ENCODE measurements at places on chromosomes 7 and 10.

DNA sequence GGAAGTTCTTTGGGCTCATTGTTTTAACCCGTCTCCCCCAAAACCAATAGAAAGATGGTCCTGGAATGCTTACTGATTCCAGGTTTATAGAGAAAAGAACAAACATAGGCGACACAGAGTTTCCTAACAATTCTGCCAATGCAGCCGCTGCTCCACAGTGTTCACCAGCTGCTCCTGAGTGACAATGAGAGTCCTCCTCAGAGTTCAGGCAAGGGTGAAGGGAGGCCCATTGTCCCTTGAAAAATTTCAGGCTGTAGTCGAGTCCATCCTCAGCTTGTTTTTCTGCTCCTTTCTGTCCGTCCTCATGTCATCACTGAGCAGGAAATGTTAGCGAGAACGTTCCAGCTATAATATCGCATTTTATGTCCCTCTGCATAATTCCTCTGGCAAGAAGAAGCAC is 537.6 kb downstream of the TCERG1L start:
- DNase-seq: no peak

GRCh38 chr7:132276976-132277725 is 299.1 kb downstream of the PLXNA4 start:
- DNase-seq: no peak

GRCh38 chr7:23346316-23346715 is 47.2 kb downstream of the MALSU1 start:
- no peak for DNase-seq

- no peak for DNase-seq
Observed at GRCh38 chr7:102005933-102006480, 188.6 kb downstream of the CUX1 start.

- no peak for DNase-seq
Observed at GRCh38 chr10:75236178-75236825, 545 bp upstream of the COMTD1 start.

DNA sequence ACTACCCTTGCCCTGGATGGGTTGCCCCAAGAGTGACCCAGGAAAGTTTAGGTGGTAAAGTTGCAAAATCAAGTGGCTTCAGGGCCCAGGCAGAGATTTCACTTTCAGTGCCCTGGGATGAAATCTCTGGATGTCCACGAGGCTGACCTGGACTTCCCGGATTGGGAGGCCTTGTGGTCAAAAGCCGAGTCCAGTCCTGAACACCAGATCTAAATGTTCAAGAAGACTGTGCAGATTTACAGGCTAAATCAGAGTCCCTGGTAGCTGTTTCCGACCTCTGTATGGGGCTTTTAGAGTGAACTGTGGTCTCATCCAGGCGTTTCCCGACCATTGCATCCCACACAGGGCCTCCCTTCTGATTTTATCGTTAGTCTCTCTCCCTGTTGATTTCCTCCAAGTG is 95.3 kb downstream of the WDR11 start:
- DNase-seq: no peak

DNA sequence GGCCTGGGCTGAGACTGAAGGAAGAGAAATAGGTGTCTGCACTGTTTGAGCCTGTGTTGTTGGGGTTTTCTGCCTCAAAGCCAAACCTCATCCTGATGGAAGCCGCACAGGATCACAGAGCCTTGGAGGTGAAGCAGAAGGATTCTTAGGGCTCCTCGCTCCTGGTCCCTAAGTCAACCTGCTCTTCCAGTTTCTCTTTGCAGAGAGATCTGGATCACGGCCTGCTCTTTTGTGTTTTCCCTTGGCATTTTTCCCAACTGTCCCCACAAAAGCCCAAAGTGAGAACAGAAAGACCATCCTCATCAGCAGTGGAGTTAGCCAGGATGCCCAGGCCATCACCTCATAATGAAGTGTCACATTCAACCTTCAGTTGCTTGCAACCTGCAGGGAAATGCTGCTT is 20.3 kb upstream of the PPIA start:
- no peak for DNase-seq

DNA sequence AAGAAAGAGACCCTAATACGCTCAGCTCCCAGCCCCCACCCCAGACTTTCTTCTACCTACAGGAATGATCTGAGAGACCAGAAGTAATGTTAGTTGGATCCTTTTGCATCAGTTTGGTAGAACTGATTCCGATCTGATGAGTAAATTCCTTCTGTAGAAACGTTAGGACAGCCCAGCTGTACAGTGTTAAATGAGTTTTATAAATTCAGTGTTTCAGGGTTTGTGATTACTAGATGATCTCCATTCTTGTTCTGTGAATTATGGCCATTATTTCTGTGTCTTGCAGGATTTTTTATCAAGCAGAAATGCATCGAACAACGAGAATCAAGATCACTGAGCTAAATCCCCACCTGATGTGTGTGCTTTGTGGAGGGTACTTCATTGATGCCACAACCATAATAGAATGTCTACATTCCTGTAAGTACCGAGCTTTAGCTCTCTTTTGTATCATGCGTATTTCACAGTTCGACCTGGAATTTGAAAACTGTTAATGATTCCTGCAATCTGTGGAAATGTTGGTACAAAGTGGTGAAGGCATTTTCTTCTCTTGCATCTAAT is 5.3 kb downstream of the BMI1 start:
- no peak for DNase-seq

DNA sequence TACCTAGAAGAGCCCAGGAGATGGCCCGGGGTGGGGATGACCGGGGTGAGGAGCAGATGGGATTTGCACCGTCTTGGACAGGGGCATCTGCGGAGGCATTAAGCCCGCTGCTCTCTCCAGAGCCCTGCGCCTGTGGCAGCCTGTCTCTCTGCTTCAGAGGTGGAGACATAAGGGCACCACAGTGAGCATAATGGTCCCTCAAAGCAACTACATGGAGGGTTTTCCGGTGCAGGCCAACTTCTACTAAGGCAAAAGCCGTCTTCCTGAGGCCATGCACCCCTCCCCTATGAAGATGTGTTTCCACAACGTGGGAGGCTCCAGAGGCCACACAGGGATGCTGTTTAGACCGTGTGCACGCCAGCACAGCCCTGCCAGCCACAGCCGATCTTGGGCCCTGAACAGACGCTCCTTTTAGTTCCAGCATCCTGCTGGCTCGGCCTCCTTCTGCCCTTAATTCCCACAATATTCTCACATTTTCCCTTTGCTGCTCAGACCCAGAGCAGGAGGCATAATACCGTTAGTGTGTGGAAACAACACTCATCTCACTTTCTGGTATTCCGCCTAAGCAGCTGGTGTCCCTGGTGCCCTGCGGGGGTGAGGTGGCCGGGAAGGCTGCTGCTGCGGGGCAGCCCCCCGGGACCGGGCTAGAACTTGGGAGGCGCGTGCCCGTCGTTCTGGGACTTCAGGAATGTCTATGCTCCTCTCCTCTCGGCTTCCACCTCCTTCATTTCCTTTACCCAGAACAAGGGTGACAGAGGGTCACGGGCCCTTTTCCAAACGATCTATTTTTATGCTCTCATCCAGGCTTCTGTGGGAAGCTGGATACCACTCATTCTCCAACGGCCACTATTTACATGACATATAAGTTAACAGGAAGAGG is 266.9 kb downstream of the TNS3 start:
- no peak for DNase-seq

GRCh38 chr10:62870866-62871265 is 54.7 kb upstream of the EGR2 start:
- DNase-seq: no peak

- no peak for DNase-seq
Observed at GRCh38 chr7:108000875-108001763, 1.8 kb downstream of the LAMB1 start.

- no peak for DNase-seq
Observed at GRCh38 chr10:14191407-14191806, 139.3 kb downstream of the FRMD4A start.

Measured in CD4-positive, alpha-beta T cell treated with Interleukin-4 for 1 hour (primary cell).